GM04503 (cell line): ENCODE measurements at places on chromosomes 3 and 15.
A peak's percentile ranks its signal among the peaks of the same experiment; 100 is the strongest.

DNA sequence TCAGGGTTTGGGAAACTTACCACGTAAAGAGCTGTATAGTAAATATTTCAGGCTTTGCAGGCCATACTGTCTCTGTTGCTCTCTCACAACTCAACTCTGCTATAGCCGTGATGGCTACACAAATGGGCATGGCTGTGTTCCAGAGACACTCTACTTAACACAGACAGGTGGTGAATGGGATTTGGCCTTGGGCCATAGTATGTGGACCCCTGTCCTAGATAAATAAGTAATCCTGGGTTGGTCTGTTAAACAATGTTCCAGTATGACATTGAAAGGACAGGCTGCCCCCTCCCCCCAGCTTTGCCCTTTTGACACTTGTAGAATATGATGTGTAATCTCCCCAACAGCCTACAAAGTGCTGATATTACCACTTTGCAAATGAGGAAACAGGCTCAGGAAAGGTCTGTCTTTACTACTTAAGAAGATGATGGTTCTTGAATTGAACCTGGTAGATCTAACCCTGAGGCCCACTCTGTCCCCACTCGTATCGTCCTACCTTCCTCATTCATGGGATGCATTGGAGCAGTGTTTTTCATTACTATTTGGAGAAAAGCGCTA lies 38.4 kb downstream of the SLCO3A1 start:
- DNase-seq: no peak

DNA sequence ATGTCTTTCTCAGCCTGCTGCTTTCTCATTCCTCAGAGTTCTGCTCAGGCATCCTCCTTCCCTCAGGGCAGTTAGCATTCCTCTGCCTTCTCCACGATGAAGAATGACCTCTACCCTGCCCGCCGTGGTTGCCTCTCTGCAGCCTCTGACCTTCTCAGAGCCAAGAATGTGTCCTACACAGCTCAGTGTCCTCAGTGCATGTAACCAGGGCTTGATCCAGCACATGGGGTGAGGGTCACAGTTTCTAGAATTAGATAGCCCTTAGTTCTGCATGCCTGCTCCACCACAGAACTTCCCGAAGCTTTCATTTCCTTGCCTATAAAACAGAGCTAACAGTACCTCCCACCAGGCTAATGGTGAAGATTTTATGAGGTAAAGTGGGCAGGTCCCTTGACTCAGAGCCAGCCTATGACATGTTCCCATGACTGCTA lies 182.1 kb downstream of the CLSTN2 start:
- DNase-seq: no peak

- no peak for DNase-seq
Observed at GRCh38 chr15:66878761-66879160, 176.7 kb downstream of the SMAD6 start.

DNA sequence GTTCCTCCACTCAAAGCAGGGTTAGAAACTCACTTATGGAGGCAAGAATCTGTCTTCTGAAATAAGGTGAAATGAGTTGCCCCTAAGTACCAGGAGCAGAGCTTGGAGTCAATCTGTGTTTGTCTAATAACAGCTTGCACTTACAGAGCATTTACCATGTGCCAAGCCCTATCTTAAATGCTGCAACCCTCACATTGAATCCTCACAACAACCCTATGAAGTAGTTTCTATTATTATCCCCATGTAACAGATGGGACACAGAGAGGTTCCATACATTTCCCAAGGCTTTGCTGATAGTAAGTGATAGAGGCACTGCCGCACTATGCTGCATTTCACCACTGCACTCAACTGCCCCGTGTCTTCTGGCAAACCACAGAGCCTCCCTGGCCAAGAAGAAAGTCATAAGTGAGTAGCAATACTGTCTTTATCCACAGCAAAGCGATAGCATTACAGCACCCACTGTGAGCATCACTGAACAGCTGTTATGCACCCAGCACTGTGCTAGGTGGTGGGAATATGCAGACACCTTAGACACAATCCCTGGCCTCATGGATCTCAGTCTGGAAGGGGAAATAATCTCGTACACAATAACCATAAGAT lies 141.5 kb downstream of the SSR3 start:
- DNase-seq: no peak

DNA sequence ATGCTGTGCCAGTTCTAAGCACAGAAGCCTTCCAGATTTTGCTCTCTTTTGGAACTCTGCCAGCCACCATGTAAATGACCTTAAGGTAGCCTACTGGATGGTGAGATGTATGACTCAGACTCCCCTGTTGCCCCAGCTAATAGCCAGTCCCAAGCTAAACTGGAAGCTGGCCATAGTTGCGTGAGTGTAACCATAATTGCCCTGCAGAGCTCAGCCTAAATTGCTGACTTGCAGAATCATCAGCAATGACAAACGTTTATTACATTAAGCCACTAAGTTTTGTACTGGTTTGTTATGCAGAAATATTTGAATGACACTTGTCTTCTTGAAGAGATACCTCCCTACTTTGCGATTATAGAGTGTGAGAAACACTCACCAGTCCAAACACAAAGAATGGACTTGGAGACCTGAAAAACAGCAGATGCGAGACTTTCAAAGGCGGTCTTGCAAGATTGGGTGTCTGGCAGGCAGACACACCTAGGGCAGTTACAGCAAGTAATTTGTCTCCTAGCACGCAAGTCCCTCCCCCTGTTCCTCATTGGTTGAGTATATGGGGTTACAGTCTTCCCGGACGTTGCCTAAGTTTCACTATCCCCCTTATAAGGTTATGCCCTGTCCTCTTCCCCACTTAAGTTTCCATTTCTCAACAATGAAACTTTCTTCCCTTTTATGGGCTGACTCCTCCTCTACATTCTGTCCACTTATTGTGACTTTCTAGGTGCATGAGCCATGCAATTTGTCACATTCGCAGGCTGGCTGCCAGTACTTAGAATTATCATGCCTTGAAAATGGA lies 83.6 kb upstream of the XCR1 start:
- DNase-seq: no peak

- no peak for DNase-seq
Observed at GRCh38 chr3:165211721-165212120, 15.5 kb upstream of the SLITRK3 start.

- no peak for DNase-seq
Observed at GRCh38 chr15:93829115-93829870, 402.1 kb upstream of the MCTP2 start.

DNA sequence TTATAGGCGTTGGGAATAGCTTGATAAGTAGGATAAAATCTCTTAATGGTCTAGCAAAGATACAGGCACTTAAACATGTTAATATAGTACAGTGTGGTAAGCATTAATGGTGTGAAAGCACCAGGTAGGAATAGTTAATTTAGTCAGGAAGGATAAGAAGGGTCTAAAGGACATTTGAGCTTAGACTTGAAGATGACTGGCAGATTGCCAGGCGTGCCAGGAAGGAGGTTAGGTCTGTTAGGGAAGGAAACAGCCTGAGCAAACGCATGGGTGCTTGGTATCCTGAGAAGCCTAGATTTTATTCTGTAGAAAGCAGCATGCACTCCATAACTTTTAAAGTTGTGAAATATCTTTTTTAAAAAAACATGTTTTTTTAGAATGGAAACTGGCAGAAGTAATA lies 17.7 kb downstream of the SEC62 start:
- DNase-seq: no peak

DNA sequence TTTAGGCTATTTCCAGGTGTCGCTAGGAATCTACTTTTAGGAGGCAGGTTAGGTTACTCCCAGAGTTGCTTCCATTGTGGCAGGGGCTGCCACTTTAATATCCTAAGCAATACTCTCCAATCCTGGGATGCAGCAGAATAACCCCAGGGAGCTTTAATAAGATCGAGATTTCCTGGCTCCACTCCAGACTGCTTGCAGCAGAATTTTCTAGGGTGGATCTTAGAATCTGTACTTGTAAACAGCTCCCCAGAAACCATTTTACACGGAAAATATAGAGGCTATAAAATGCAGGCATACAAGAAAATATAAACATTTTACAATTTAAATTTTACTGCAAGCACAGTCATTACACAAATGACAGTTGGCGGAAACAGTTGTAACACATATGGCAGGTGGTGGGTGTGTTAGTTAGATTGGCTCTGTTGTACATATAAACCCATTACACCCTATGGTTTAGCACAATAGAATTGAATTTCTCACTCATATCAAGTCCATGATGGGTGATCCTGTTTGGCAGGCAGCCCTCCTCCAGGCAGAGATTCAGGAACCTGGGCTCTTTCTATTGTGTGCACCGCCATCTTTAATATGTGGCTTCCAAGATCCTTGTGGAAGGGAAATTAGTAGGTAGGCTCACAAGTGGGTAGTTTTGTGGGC lies 35.0 kb upstream of the TNFAIP8L3 start:
- DNase-seq: no peak

DNA sequence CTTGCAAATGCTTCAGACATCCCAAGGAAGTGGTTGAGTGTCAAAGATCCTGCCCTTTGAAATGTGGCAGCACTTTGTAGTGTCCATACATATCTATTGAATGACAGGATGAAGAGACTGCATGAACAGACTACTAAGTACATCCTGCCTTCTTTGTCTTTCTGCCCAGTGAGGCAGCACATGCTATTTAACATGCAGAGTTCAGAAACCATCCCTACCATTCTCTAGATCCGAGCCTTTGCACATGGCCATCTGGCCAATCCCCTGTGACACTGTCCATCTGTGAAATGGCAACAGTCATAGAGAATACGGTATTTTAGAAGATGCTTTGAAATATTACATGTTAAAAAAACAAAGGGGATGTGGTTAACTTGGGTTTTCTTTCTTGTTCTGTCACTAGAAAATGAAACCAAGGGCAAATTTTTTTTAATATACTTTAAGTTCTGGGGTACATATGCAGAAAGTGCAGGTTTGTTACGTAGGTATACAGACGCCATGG lies 519.6 kb downstream of the NTRK3 start:
- DNase-seq: no peak

- DNase-seq: peak; percentile 78
Observed at GRCh38 chr3:67526246-67526645, 128.2 kb downstream of the SUCLG2 start.

DNA sequence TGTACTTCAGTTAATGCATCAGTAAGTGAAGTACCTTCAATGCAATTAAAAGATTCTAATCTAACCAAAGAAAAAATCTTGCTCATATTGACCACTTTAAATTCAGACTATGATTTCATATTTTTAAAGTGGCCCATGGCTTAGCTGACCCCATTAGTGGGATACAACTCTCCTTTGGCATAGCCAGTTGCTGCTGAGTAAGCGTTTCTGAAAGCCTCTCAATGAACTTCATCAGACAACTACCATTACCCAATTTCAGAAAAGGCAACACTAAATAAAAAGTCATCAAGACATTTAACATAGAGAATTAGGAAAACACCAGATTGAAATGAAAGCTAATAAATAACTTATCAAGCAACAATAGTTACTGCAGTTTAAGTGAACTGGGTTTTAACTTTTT lies 27.0 kb downstream of the CADM2 start:
- DNase-seq: no peak

- no peak for DNase-seq
Observed at GRCh38 chr15:67156834-67157233, 91.4 kb downstream of the SMAD3 start.

- no peak for DNase-seq
Observed at GRCh38 chr3:99731499-99731898, 86.2 kb upstream of the CMSS1 start.

DNA sequence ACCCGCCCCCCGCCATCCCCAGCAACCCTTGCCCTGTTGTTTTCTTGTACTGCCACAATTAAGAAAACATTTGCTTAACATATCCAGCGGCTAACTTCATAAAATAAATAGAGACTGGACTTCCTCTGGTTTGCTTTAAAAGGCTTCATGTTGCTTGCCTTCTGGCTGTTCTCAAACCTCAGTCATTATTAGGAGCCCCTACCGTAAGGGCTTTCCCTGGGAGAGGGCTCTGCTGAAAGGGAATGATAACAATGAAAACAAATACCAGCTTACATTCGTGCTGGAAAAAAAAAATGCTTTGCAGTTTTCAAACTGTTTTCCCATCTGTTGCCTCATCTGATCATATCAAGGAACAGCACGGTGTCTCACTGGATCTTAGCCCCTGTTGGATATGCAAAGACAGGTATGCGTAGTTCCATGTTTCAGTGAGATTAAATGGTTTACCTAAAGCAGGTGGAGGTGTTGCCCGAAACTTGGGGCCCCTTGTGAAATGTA lies 77.2 kb upstream of the VGLL4 start:
- no peak for DNase-seq

GRCh38 chr3:131349946-131350347 lies 31.6 kb upstream of the NUDT16 start:
- DNase-seq: peak; percentile 47

DNA sequence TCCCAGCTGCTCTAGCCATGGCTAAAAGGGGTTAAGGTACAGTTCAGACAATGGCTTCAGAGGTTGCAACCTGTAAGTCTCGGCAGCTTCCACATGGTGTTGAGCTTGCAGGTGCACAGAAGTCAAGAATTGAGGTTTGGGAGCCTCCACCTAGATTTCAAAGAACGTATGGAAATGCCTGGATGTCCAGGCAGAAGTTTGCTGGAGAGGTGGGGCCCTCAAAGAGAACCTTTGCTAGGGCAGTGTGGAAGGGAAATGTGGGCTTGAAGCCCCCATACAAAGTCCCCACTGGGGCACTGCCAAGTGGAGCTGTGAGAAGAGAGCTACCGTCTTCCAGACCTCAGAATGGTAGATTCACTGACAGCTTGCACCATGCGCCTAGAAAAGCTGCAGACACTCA lies 73.7 kb downstream of the STT3B start:
- DNase-seq: no peak

DNA sequence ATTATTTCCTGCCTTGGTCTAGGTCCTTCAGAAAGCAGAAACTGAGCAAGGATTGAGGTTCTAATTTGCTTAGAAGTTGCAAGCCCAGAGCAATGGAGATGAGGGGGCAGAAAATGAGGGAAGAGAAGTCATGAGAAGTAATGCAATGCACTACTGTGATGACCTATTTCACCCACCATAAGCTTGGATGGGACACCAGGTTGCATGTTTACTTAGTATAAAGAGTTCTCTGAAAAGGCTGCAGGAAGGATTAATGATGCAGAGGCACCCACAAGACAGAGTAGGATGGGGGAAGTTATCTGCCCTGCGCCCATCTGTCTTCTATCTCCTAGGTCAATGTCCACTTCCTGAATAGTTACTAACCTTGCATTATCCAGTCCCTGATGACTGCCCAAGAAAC lies 84.8 kb upstream of the SNRK start:
- no peak for DNase-seq

- DNase-seq: no peak
Observed at GRCh38 chr3:82132210-82133069, 371.0 kb upstream of the GBE1 start.

- no peak for DNase-seq
Observed at GRCh38 chr3:2452249-2452648, 353.6 kb downstream of the CNTN4 start.

GRCh38 chr3:135226057-135226456 lies 431.0 kb downstream of the EPHB1 start:
- DNase-seq: no peak

- DNase-seq: no peak
Observed at GRCh38 chr15:75217012-75217411, 15.3 kb downstream of the C15orf39 start.

- DNase-seq: no peak
Observed at GRCh38 chr15:57685306-57686095, 21.0 kb upstream of the POLR2M start.

DNA sequence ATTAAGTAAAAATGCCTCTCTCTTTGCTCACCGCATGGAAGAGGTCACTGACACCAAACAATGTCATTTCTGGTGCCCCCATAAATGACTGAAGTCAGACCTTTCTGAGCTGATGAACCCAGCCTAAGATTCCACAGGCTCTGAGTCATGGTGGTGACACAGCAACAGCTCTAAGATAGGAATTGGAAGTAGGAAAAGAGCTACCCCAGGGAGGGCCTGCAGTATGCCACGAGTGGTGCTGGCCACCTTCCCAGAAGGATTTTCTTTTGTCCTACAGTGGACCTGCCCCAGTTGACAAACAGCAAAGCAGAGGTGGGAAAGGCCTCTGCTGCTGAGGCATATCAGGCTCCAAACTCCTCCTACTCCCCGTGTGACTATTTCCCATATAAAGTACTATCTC lies 208.1 kb downstream of the MINAR1 start:
- DNase-seq: peak; percentile 83
